Left forelimb (tissue), 1 donor: ENCODE measurements at places on chromosomes 5 and 9.

DNA sequence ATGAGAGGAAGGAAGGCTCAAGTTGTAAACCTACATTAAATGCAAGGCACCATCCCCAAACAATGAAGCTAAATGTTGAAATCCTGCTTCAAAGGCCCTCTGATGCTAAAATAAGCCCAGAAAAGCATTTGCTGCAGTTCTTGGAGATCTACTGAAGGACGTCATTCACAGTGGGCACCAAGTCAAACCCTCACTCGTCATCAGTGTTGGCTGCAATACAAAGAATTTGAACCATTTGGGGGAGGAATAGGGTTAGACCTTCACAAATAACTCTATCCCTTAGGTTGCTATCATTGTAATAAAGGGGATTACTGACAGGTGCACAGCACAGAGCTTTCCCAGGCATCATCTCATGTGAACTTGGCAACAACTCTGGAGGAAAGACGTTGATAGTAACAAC lies 9.3 kb upstream of the MEGF9 start:
- DNase-seq = no peak

- no peak for DNase-seq
Observed at GRCh38 chr9:120742951-120743416, 28.7 kb upstream of the MEGF9 start.

GRCh38 chr9:4116723-4117460 lies 183.0 kb downstream of the GLIS3 start:
- DNase-seq = no peak

DNA sequence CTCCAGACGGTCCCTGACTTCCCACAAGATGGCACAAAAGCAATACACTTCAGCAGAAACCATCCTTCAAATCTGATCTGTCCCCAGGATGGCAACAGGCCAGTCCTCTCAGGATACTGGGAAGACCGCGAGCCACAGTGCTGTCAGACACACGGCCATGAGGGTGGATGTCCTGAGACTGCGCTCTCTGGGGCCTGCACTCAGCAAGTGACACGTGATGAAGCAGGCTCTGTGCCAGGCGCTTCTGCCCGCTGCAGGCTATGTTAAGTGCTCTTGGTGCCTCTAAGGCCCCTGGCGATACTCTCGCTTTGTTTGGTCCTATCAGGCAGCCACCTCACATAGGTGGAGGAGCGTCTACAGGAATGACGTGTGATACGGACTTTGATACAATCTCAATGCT lies 7.1 kb downstream of the BRD9 start:
- DNase-seq = no peak

DNA sequence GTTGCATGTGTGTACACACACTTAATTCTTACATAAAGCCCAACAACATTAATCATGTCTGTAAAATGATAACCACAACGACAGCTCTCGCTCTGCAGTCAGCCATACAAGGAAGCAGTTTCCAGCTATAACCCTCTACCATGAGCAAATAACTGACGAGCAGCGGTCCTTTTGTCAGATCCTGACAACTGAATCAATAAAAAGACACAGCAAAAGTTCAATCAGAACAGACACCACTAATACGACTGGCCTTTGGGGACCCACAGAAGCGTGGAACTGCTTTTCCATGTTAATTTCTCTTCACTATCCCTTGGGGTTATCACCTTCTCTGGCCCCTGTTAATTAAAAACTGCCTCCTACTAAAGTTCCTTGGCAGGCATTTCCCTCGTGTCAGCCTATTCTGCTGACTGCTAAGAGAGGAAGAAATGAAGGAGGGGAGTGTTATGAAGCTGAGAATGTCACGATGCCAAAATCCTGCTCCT lies 722.8 kb upstream of the GRAMD2B start:
- DNase-seq = no peak
